ENCODE measurements at places on chromosomes 6 and 20.

GRCh38 chr20:8901237-8902025 is 167.5 kb upstream of the PLCB4 start:
- no peak for DNase-seq

DNA sequence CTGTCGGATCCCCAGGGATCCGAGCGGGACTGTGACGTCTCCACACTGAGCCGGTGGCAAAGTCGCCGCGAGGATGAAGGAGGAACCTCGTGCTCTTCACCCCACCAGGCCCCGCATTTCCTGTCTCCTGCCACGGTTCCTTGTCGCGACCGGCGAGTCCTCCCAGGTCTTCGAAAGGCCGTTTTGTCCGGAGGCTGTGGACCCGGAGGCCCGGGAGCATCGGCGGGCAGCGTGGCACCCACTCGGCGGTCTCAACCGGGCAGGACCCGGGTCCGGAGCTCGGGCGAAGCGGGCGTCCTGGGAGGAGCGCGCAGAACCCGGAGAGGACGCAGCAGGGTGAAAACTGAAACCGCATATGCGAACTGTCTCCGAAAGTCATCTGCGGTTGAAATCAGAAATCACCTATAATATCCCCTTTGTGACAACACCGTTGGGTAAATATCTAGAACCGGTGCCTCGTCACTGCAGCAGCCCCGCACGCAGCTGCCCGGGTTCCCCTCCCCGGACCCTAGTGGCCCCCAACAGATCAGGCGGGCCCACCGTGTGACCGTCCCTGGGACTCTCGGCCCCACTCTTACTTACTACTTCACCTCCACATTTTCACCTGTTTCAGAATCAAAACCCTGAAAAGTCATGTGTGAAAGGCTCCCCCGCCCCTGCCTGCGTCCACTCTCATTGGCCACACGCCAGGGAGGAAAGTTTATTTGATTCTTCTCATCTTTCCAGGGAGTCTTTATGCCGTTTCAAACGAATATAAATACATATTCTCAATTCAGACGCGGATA is 3.1 kb upstream of the ULBP2 start:
- DNase-seq = no peak

GRCh38 chr6:30730601-30731435 is 10.7 kb downstream of the TUBB start:
- no peak for DNase-seq

- DNase-seq = no peak
These were observed 194.4 kb downstream of the FOXA2 start for GRCh38 chr20:22389836-22390542.

- no peak for DNase-seq
These were observed 164.1 kb upstream of the SYNDIG1 start for GRCh38 chr20:24305371-24305770.

GRCh38 chr20:55774628-55775027 is 230.7 kb downstream of the CBLN4 start:
- no peak for DNase-seq

GRCh38 chr6:40832691-40833090 is 206.3 kb downstream of the UNC5CL start:
- DNase-seq = no peak

DNA sequence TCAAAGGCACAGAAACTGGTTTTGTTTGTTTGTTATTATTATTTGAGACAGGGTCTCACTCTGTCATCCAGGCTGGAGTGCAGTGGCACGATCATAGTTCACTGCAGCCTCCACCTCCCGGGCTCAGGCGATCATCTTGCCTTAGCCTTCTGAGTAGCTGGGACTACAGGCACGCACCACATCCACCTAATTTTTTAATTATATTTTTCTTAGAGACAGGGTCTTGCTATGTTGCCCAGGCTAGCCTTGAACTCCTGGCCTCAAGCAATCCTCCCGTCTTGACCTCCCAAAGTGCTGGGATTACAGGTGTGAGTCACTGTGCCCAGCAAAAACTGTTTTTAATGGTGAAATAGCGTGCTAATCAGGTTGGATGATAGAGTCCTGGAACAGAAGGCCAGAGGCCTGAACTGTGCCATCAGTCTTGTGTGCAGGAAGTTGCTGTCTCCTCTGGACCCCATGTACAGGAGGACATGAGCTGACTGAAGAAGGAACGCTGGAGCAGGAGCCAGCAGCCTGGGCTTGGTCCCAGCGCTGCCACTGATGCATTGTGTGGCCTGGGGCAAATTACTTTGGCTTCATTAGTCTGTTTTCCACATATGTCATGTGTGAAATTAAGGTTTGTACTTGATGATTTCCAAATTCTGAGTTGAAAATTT is 4.9 kb downstream of the TM9SF4 start:
- DNase-seq = no peak

DNA sequence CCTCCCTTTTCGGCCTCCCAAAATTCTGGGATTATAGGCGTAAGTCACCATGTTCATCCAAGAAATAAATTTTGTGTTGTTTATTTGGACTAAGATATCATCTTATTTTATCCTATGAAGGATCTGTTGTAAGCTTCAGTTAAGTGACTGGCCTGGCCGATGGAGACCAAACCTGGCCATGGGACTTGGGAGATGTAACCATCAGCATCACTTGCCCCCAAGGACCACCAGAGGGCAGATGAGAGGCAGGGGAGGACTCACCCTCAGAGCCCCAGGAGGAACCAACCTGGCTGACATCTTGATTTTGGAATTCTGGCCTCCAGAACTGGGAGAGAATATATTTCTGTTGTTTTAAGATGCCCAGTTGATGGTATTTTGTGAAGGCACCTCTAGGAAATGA is 266.7 kb downstream of the CDH26 start:
- DNase-seq = no peak

GRCh38 chr6:68127074-68127473 is 508.0 kb upstream of the ADGRB3 start:
- DNase-seq = no peak

- DNase-seq = no peak
These were observed 77.3 kb downstream of the TRMT11 start for GRCh38 chr6:126063512-126064146.

DNA sequence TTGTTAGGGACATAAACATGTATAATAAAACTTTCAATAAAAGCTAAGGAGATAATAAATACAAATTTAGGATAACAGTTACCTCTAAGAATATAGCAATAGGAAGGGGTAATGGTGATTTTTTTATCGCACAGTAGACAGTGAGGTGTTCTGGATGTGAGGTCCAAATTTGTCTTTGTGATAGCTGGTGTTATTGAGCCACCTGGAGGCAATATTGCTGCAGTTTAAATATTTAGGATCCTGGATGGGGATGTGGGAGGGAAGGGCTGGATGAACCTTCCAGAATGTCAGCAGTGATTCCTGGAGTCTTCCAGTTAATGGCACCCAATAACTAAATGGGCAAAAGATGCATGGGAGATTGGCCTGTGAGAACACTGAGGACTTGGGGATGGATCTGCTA is 13.9 kb downstream of the DEFB123 start:
- no peak for DNase-seq

DNA sequence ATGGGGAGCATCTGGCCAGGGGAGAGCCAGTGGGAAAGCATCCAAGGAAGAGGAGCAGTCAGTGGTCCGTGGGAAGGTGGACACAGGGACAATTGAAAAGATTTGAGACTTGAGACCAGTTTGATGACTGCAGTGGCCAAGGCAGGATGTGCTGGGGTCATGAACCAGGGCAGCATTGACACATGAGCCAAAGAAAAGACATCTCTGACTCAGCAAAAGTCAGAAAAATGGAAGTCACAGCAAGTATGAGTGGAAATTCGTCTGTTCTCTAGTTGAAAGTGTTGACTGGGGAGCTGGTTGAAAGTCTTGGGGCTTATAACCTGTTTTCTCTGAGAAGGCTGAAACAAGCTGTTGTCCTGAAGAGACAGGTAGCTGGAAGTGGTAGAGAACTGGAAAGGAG is 31.3 kb downstream of the RAB22A start:
- no peak for DNase-seq

- DNase-seq = no peak
These were observed 24.4 kb upstream of the ARID1B start for GRCh38 chr6:156752666-156753301.

GRCh38 chr6:25731721-25732120 is 22.8 kb upstream of the SLC17A4 start:
- DNase-seq = no peak

GRCh38 chr20:34874094-34874654 is 1.5 kb upstream of the GGT7 start:
- peak; percentile 84 for DNase-seq

- no peak for DNase-seq
These were observed 154.2 kb upstream of the PROKR2 start for GRCh38 chr20:5470943-5471342.

GRCh38 chr20:13251904-13252297 is 30.8 kb downstream of the ISM1 start:
- no peak for DNase-seq

GRCh38 chr20:20085812-20086211 is 33.5 kb downstream of the CFAP61 start:
- no peak for DNase-seq

- no peak for DNase-seq
These were observed 305.2 kb upstream of the CITED2 start for GRCh38 chr6:139679516-139680179.

DNA sequence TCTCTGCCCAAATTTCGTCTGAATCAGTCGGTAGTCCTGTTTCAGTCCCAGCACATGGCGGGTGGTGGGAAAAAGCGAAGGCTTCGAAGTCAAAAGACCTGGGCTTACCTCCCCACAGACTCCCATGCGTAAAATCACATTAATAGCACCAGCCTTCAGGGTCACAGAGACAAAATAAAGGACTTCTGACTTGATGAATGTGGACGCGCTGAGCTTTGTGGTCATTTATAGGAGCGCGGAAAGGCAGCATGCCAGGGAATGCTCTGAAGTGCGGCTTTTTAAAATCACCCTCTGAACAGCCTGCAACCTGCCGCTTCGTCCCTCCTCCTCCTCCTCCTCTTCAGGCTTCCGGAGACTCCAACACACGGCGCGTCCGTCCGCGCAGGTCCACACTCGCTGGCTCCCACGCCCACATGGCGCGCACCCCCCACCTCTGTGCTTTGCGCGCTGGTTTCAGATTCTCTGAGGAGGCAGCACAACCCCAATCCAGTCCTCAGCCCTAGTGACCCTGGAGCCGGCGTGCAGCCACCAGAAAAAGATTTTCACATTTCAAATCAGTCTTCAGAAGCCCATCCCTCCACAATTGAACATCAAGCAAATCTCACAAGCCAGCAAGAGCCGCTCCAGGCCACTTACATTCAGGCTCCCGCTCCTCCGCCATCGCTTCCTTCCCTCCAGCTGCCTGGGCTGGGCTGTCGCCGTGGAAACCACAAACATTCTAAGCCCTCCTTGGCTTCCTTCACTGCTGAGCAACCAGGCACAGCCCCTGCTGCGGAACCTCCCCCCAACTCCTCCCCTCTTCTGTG is at the start of gene C6orf118:
Gene C6orf118, minus strand, starts transcription at position 680 of the 806 bp plus-strand sequence. Its CDS starts 19 bp downstream, at position 661.
- DNase-seq = peak; percentile 63

GRCh38 chr6:20271818-20272217 is 59.5 kb upstream of the MBOAT1 start:
- no peak for DNase-seq

DNA sequence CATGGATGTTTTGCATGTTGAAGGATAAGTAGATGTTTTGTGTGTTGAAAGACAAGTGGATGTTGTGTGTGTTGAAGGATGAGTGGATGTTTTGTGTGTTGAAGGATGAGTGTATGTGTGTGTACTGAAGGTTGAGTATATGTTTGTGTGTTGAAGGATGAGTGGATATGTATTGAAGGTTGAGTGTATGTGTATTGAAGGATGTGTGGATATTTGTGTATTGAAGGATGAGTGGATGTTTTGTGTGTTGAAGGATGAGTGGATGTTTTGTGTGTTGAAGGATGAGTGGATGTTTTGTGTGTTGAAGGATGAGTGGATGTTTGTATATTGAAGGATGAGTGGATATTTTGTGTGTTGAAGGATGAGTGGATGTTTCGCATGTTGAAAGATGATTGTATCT is 325.0 kb downstream of the CDH4 start:
- DNase-seq = no peak

GRCh38 chr6:16684195-16684689 is 77.0 kb downstream of the ATXN1 start:
- no peak for DNase-seq

GRCh38 chr6:162363757-162364156 is 363.8 kb downstream of the PRKN start:
- no peak for DNase-seq

- no peak for DNase-seq
These were observed 585.6 kb downstream of the MAFB start for GRCh38 chr20:40103420-40103819.

- no peak for DNase-seq
These were observed 31.9 kb downstream of the HIVEP2 start for GRCh38 chr6:142913036-142913510.

GRCh38 chr6:25660512-25660911 is 8.5 kb downstream of the SCGN start:
- DNase-seq = peak; percentile 31

DNA sequence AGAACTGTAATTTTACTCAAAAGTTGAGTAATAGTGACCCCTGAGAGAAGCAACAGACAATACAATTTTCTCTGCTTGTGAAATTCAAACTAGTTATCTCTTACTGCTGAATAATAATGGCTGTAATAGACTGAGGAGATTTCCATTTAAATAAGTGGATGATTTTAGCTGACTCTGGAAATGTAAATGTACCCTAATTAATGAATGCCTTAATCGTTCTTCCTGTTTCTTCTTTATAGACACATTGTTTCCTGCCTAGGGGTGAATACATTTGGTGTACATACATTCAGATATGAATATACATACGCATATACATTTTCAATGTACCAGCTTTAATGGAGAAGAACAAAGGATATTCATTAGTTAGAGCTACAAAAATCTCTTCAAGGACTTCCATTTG is 611.9 kb downstream of the TFAP2B start:
- no peak for DNase-seq

DNA sequence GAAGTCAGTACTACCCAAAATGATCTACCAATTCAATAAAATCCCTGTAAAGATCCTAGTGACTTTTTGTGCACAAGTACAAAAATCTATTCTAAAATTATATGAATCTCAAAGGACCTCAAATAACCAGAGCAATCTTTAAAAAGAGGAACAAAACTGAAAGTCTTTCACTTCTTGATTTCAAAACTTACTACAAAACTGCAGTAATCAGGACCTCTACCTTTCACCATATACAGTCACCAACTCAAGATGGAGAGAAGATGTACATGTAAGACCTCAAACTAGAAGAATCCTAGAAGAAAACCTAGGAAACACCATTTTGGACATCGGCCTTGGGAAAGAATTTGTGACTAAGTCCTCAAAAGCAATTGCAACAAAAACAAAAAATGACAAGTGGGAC is 109.5 kb upstream of the CD93 start:
- DNase-seq = no peak
